ENCODE measurements at places on chromosomes 5 and 9. TPM values are rescaled to one million over a fixed set of nuclear protein-coding genes. Genes with fewer than 3 reads are reported as not detected.

GRCh38 chr9:115220319-115221005, 102.5 kb upstream of the TNC start:
- H3K27me3 ChIP-seq: no peaks in the 10 kb centered on the region
- H3K4me3 ChIP-seq: no peak overlapping the region
- no peaks in the 10 kb centered on the region for H3K4me1 ChIP-seq
- no peaks in the 10 kb centered on the region for H3K36me3 ChIP-seq
- no peak for DNase-seq

GRCh38 chr5:120405923-120406322, 58.2 kb upstream of the PRR16 start:
- no peak overlapping the region for H3K4me3 ChIP-seq
- H3K4me1 ChIP-seq: no peaks in the 10 kb centered on the region
- H3K27me3 ChIP-seq: no peaks in the 10 kb centered on the region
- no peaks in the 10 kb centered on the region for H3K36me3 ChIP-seq
- DNase-seq: no peak
- no peak overlapping the region for H3K27ac ChIP-seq

GRCh38 chr5:143106174-143106573, 297.3 kb downstream of the NR3C1 start:
- no peaks in the 10 kb centered on the region for H3K27me3 ChIP-seq
- no peak overlapping the region for H3K4me3 ChIP-seq
- H3K36me3 ChIP-seq: peaks cover 1% of the 10 kb centered on the region
- peak; percentile 27 for DNase-seq
- no peak overlapping the region for H3K27ac ChIP-seq
- no peaks in the 10 kb centered on the region for H3K4me1 ChIP-seq

CXCL14 gene
- 4.4 TPM for total RNA-seq

FOXD4L4 gene
- not detected for total RNA-seq

DNA sequence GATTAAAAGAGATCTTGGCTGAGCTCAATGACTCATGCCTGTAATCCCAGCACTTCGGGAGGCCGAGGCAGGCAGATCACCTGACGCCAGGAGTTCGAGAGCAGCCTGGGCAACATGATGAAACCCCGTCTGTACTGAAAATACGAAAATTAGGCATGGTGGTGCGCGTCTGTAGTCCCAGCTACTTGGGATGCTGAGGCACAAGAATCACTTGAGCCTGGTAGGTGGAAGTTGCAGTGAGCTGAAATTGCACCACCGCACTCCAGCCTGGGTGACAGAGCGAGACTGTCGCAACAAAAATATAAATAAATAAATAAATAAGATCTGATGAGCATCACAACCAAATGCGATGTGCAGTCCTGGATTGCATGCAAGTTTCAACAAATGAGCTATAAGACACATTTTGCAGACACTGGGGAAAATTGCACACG, 8.7 kb upstream of the ENG start:
- H3K27me3 ChIP-seq: no peaks in the 10 kb centered on the region
- DNase-seq: no peak
- no peaks in the 10 kb centered on the region for H3K36me3 ChIP-seq
- H3K4me3 ChIP-seq: no peak overlapping the region
- no peaks in the 10 kb centered on the region for H3K4me1 ChIP-seq

- H3K4me1 ChIP-seq: no peaks in the 10 kb centered on the region
- no peaks in the 10 kb centered on the region for H3K36me3 ChIP-seq
- DNase-seq: no peak
- H3K27me3 ChIP-seq: no peaks in the 10 kb centered on the region
- H3K27ac ChIP-seq: no peak overlapping the region
Observed at GRCh38 chr5:144788046-144788445, 617.4 kb downstream of the KCTD16 start.

GRCh38 chr5:35608881-35609779, 8.5 kb upstream of the SPEF2 start:
- H3K36me3 ChIP-seq: no peaks in the 10 kb centered on the region
- no peak for DNase-seq
- no peak overlapping the region for H3K27ac ChIP-seq
- H3K4me3 ChIP-seq: no peak overlapping the region
- no peaks in the 10 kb centered on the region for H3K4me1 ChIP-seq

DNA sequence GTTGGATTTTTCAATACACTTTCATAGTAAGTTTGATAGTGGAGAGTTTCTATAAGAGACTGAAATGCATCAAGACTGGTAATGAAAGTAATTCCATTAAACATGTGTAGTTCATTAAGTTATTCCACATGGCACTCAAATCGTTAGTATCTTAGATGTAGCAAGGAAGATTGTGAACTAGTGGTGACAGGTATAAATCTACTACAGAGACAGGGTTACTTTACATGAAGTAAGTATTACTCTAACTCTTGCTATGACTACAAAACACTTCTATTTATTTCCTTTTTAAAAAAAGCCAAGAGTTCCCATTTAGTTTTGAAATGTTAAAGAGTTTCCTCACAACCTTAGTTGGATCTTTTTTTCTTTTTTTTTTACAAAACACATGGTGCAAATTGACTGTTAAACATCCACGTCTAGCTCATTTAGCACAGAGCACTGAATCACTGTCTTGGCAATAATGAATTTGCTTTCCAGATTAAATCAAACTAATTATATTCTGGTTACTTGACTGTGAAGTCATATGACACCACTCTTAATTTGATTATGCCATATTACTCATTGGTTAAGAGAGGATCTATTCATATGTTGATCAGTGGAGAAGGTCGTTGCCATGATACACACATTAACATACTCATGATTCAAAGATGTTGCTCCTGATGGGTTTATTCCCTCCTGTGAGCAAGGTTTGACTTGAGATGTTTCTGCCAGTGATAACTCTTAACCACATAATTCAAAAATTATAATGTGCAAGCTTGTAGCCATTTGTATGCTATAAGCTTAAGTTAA, 644.8 kb downstream of the EFNA5 start:
- no peak for DNase-seq
- no peaks in the 10 kb centered on the region for H3K36me3 ChIP-seq
- no peaks in the 10 kb centered on the region for H3K4me1 ChIP-seq
- no peaks in the 10 kb centered on the region for H3K27me3 ChIP-seq
- H3K27ac ChIP-seq: no peak overlapping the region

DNA sequence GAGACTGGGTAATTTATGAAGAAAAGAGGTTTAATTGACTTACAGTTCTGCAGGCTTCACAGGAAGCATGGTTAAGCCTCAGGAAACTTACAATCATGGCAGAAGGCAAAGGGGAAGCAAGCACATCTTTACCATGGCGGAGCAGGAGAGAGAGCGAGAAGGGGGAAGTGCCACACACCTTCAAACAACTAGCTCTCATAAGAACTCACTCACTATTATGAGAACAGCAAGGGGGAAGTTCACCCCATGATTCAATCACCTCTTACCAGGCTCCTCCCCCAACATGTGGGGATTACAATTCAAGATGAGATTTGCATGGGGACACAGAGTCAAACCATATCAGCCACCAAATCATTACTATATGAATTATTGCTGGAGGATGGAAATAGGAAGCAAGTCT, 30.3 kb upstream of the STX17 start:
- no peak overlapping the region for H3K4me3 ChIP-seq
- H3K36me3 ChIP-seq: no peaks in the 10 kb centered on the region
- no peak overlapping the region for H3K27ac ChIP-seq
- DNase-seq: no peak
- no peaks in the 10 kb centered on the region for H3K27me3 ChIP-seq

- no peak for DNase-seq
- no peak overlapping the region for H3K27ac ChIP-seq
- peaks cover 12% of the 10 kb centered on the region for H3K4me1 ChIP-seq
- H3K36me3 ChIP-seq: no peaks in the 10 kb centered on the region
Observed at GRCh38 chr9:137313326-137313936, 11.4 kb upstream of the NRARP start.

GRCh38 chr9:109086221-109086620, 33.5 kb downstream of the TMEM245 start:
- DNase-seq: no peak
- no peaks in the 10 kb centered on the region for H3K4me1 ChIP-seq
- H3K27me3 ChIP-seq: no peaks in the 10 kb centered on the region
- no peak overlapping the region for H3K27ac ChIP-seq

- H3K27me3 ChIP-seq: no peaks in the 10 kb centered on the region
- H3K4me1 ChIP-seq: no peaks in the 10 kb centered on the region
- no peak overlapping the region for H3K4me3 ChIP-seq
- H3K27ac ChIP-seq: no peak overlapping the region
- no peaks in the 10 kb centered on the region for H3K36me3 ChIP-seq
Observed at GRCh38 chr9:122180633-122181032, 20.9 kb downstream of the MORN5 start.

DNA sequence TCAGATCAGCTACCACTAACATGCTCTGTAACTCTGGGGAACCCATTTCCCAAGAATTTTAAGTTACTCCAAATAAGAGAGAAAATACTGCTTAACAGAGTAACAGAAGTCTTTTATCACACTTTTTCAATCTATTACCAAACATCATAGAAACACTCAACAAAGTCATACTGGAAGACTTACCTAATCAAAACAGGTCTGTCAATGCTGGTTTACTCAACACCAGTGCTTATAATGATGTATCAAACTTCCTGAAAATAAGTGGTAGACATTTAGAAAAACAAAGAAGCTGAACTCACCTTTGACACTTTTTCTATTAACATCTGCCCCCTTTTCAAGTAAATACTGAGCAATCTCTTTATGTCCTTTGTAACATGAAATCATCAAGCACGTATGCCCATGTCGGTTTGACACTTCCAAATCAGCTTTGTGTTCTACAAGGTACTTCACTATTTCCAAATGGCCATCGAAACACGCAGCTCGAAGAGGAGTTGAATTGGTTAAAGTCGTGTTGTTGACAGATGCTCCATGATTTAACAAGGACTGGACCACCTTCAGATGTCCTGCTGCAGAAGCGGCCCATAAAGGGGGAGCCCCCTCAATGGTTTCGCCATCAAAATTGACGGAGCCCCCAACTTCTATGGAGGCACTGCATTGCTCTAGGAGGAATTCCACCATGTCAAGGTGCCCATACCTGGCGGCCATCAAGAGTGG, 1.8 kb downstream of the FEM1C start:
- H3K4me1 ChIP-seq: peaks cover 13% of the 10 kb centered on the region
- H3K27me3 ChIP-seq: no peaks in the 10 kb centered on the region
- peak overlapping the region; percentile 94 for H3K27ac ChIP-seq
- no peak for DNase-seq

DNA sequence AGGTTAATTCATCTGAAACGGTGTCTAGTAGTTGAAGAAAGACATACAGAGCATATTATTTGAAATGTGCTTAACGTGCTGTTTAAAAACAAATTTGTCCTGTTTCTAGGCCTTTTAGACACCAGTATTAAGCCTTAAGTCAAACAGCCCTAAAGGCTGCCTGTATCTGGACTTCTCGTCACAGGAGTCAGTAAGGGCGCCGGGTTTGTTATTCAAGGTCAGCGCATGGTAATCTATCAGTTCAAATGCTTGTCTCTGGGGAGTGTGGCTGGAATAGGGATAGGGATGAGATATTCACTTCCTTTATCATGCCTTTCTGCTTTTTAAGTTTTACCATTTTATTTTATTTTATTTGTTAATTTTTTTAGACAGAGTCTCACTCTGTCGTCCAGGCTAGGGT, 9.4 kb upstream of the CNOT6 start:
- no peaks in the 10 kb centered on the region for H3K27me3 ChIP-seq
- H3K4me3 ChIP-seq: no peak overlapping the region
- H3K4me1 ChIP-seq: no peaks in the 10 kb centered on the region
- H3K36me3 ChIP-seq: no peaks in the 10 kb centered on the region
- no peak overlapping the region for H3K27ac ChIP-seq
- DNase-seq: no peak
